ENCODE measurements at places on chromosomes 4 and X.

DNA sequence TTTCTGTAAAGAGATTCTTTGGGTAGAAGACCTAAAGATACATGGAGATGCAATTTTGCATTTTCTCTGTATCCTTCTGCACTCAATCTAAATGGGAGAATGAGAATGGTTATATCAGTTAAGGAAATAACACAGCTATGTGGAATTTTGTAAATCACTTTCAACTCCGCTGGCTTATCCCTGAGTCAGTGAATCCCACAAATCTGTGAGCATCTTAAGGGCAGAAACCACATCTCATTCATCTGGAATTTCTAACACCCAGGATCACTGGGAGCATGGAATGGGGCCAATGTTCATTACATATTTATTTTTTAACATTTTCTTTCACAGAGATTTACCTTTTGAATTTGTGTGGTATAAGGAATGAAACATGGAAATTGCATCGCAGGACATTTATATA is 167.8 kb downstream of the CFAP47 start:
- DNase-seq = no peak

GRCh38 chr4:146073517-146073916 is 102.0 kb upstream of the LSM6 start:
- no peak for DNase-seq

DNA sequence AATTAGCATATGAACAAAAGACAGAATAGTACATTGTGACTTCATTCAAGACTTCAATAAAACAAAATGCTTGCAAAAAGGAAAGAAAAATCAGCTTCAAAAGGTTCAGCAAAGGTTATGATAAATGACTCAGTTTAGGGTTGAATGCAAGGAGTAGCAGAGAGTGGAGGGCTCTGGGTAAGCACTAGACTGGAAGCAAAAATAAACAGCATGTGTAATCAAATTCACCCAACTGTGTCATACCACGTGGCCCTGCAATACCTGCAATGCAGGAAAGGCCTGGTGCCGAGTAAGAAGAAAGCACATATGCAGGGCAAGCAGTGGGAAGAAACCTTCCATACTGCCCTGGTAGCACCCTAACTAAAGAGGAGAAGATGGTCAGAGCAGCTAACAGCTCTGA is 88.7 kb downstream of the ATP11C start:
- DNase-seq = no peak

- DNase-seq = no peak
Observed at GRCh38 chrX:53313728-53314105, 32.3 kb upstream of the IQSEC2 start.

GRCh38 chr4:68359508-68359907 is 9.6 kb upstream of the YTHDC1 start:
- no peak for DNase-seq

DNA sequence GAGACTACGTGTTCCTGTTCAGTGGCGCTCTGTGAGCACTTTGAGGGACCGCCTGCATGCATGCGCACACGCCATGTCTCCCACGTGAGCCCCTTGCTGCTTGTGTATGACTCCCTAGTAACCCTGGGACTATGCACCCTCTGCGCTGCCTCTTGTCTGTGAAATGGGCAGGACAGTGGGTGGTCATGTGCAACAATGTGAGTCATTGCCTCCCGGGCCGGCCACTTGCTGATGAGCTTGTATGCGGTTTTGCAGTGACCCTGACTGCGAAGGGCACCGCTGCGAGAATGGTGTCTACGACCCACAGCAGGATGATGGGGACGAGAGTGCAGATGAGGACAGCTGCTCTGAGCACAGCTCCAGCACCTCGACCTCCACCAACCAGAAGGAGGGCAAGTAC is 61.4 kb downstream of the TNIP2 start:
- no peak for DNase-seq

- DNase-seq = no peak
Observed at GRCh38 chr4:66562276-66562806, 892.1 kb upstream of the EPHA5 start.
